ENCODE measurements at places on chromosomes 3 and 15. TPM values are rescaled to one million over a fixed set of nuclear protein-coding genes. Genes with fewer than 3 reads are reported as not detected.

The MME gene
- total RNA-seq = 1.8 TPM

The SLC35G2 gene
- total RNA-seq = 23.9 TPM

The TBC1D21 gene
- not detected for total RNA-seq

The CPNE4 gene
- total RNA-seq = 18.0 TPM

The GOLGA8J gene
- 0.36 TPM for total RNA-seq

The LXN gene
- 5.0 TPM for total RNA-seq

The TF gene
- 10.2 TPM for total RNA-seq

The BMF gene
- 4.3 TPM for total RNA-seq

The GOLGA8G gene
- total RNA-seq = 0.09 TPM

The CFAP44 gene
- 16.9 TPM for total RNA-seq

The CLRN1 gene
- total RNA-seq = not detected

The EPHA3 gene
- 57.7 TPM for total RNA-seq

The TEX55 gene
- total RNA-seq = not detected

The HYKK gene
- 1.00 TPM for total RNA-seq

The DAZL gene
- 0.09 TPM for total RNA-seq

The ACSBG1 gene
- 3.1 TPM for total RNA-seq

The BUB1B gene
- 23.2 TPM for total RNA-seq

The GOLGA6B gene
- not detected for total RNA-seq

The RBPMS2 gene
- total RNA-seq = 0.27 TPM

The APH1B gene
- total RNA-seq = 22.2 TPM

The HTR3E gene
- not detected for total RNA-seq

The ZBTB47 gene
- 13.0 TPM for total RNA-seq

The STAC gene
- 18.2 TPM for total RNA-seq

The LEKR1 gene
- 2.2 TPM for total RNA-seq
